ENCODE measurements at places on chromosomes 4 and X. TPM values are rescaled to one million over a fixed set of nuclear protein-coding genes. Genes with fewer than 3 reads are reported as not detected.

The ZNF41 gene
- total RNA-seq, result 4.9 TPM

The BANK1 gene
- 2.0 TPM for total RNA-seq

The CXCL9 gene
- 1.0 TPM for total RNA-seq

The LEF1 gene
- 1.6 TPM for total RNA-seq

The RNF212 gene
- 8.2 TPM for total RNA-seq

GRCh38 chrX:10121787-10122186 is 35.0 kb upstream of the CLCN4 start:
- no peaks in the 10 kb centered on the region for H3K4me1 ChIP-seq
- H3K27ac ChIP-seq, result no peak overlapping the region
- no peak overlapping the region for H3K4me3 ChIP-seq
- no peaks in the 10 kb centered on the region for H3K36me3 ChIP-seq
- no peaks in the 10 kb centered on the region for H3K27me3 ChIP-seq

DNA sequence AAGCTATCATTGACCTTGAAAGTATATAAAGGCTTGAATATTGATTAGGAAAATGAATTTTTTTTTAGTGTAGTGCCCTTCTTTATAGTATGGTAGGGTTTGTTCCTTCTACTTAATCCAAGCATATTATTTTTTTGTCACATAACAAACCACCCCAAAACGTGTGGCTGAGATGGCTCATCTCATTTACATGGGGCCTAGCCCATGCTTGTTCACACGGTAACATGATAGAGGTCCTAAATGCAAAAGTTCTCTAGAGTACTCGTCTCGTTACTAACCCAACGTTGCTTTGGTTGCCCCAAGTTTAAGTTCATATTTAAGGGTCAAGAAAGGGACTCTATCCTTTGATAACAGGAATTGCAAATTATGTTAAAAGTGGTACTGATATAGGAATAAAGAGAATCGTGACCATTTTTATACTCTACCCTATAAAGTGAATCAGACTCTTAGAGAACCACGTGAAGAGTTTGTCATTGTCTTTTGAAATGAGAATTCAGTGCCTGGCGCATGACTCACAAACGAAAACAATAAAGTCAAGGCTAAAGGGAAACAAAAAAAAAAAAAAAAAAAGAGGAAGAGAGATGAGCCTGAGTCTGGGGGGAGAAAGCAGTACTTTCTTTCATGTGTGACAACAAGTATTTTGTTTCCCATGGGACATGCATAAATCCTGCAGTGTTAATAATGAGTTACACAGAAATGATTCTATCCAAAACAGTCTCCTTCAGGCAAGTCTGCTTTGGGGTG is 402.8 kb upstream of the NWD2 start:
- no peaks in the 10 kb centered on the region for H3K4me1 ChIP-seq
- no peak overlapping the region for H3K27ac ChIP-seq
- no peaks in the 10 kb centered on the region for H3K27me3 ChIP-seq
- no peaks in the 10 kb centered on the region for H3K36me3 ChIP-seq
- no peak overlapping the region for H3K4me3 ChIP-seq

DNA sequence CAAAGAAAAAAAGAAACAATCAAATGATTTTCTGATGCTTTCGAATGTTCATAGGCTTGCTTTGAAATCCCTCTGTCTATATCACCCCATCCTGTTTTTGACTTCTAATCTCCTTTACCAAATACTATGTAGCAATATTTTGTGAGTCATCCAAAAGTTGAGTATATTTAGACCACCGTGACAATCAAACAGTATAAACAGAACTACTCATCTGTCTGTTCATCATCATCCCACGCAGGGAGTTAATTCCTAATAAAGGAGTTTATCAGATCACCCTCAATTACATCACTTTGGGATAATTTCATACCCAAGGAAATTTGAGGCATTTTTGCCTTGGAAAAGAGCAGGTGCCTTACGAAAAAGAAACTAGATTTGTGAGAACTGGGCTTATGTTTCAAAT is 212.9 kb downstream of the CBR4 start:
- no peak overlapping the region for H3K27ac ChIP-seq
- no peak for DNase-seq
- no peaks in the 10 kb centered on the region for H3K27me3 ChIP-seq
- no peaks in the 10 kb centered on the region for H3K4me1 ChIP-seq
- H3K36me3 ChIP-seq, result no peaks in the 10 kb centered on the region

DNA sequence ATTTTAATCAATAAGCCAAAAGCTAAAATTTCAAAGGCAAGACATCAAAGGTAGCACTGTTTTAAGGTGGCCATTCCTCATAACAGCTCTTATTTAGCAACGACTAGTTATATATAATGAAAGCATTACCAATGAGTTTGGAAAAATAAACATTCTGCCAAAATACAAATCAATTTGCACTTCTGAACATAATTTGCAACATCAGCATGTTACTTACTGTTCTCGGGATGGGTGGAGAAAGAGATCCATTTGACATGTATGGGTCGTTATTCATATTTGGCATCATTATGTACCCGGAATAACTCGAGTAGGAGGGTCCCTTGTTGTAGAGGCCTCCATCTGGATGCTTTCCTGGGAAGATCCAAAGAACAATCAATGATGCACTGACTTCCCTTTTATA is 5.4 kb downstream of the LEF1 start:
- no peak for DNase-seq
- H3K27me3 ChIP-seq, result peaks cover 22% of the 10 kb centered on the region
- no peaks in the 10 kb centered on the region for H3K36me3 ChIP-seq
- H3K4me1 ChIP-seq, result peaks cover 21% of the 10 kb centered on the region

DNA sequence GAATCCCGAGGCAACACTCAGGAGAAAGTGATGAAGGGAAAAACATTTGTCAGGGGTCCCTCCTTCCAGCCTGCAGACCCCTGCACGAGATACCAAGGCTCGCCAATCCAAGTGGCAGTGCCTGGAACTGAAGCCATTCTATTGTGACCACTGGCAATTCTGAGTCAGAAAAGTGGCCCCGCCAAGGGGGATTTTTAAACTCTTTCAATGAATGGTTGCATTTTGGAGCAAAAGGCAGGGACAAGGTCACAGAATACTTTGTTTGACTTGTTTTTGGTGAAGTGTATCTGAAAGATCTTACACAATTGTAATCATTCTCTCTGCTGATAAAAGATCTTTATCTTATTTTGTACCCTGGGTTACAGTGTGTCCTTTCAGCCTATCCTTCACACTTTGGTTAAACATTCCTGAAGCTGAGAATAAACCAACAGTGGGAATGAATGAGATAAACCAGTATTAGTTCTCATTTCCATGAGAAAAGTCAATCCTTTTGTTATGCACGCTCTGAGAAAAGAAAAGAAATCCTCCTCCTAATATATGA is 115.9 kb upstream of the PDLIM3 start:
- no peaks in the 10 kb centered on the region for H3K27me3 ChIP-seq
- H3K36me3 ChIP-seq, result peaks cover 24% of the 10 kb centered on the region
- no peak overlapping the region for H3K27ac ChIP-seq
- DNase-seq, result peak; percentile 48

DNA sequence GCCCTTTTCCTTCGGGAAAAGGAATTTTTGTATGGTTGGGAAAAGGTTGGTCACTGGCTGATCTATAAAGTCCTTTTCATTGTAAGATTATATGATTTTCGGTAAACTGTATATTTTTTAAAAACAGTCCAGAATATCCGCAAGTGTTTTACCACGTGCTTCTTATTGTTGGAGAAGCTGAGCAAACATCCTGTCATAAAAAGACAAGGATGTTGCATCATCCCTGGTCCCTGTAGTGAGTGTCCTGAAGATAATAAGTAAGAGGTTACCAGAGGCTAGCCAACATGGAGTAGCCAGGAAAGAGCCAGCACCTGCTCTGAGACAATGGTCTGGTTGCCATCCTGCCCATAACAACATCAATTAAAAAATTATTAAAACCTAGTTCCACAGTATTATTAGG is 5.1 kb downstream of the CXCL9 start:
- H3K27me3 ChIP-seq, result no peaks in the 10 kb centered on the region
- no peak for DNase-seq
- no peak overlapping the region for H3K4me3 ChIP-seq
- H3K4me1 ChIP-seq, result peaks cover 7% of the 10 kb centered on the region

DNA sequence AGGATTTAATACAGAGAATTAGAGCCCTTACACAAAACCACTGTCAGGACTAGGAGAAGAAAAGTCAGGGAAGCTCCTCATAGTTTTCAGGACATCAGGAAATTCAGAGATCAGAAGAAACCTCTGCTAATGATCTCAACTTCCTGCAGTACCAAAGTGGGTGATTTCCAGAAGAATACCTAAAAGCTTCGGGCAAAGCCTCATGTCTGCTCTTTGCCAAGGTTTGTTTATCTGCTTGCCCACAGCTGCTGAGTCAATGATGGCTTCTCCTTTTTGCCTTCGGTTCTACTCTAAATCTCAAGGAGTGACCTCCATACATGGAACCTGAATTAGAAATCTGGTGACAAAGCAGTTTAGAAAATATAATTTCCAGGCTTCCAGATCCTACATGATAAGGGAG is 68.4 kb downstream of the USP38 start:
- no peaks in the 10 kb centered on the region for H3K36me3 ChIP-seq
- DNase-seq, result no peak
- no peaks in the 10 kb centered on the region for H3K4me1 ChIP-seq
- no peak overlapping the region for H3K4me3 ChIP-seq
